ENCODE measurements at places on chromosomes 12 and 14.
A peak's percentile ranks its signal among the peaks of the same experiment; 100 is the strongest.

- DNase-seq = no peak
Measured at GRCh38 chr12:132305991-132306884, 23.2 kb downstream of the GALNT9 start.

- no peak for DNase-seq
Measured at GRCh38 chr14:72883961-72884360, 9.9 kb downstream of the DPF3 start.

DNA sequence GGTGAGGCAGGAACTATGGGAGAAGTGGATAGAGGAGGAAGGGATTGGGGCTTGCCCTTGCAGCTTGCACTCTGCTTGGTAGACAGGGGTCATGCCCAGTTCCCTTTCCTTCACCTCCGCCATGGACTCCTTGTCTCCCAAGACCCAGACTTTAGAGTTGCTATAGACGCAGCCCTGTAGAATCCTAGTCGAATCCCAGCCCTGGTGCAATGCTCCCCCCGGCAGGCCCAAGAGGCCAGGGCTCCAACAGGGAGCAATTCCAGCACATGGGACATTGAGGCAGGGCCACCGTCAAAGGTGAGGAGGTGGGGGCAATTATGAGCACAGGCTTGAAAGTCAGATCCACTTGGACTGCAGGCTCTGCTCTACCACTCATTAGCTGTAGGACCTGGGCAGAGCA is 29.5 kb upstream of the BCDIN3D start:
- no peak for DNase-seq

GRCh38 chr12:42812871-42813270 is 223.3 kb upstream of the PRICKLE1 start:
- DNase-seq = no peak

DNA sequence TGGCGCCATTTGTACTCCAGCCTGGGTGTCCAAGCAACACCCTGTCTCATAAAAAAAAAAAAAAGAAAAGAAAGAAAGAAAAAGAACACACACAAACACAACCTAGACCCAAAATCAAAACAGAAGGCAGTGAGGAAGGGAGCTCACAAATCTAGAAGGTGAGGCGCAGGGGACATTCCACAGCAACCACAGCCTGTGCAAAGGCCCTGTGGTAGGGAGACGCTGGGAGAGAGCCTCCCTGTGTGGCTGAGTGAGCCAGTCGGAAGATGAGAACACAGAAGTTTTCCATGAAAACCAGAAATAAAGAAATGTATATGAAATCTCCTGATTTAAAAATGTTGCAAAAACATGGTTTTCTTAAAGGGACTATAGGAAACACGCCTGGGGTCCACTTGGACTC is 44.6 kb downstream of the SCARB1 start:
- DNase-seq = no peak

DNA sequence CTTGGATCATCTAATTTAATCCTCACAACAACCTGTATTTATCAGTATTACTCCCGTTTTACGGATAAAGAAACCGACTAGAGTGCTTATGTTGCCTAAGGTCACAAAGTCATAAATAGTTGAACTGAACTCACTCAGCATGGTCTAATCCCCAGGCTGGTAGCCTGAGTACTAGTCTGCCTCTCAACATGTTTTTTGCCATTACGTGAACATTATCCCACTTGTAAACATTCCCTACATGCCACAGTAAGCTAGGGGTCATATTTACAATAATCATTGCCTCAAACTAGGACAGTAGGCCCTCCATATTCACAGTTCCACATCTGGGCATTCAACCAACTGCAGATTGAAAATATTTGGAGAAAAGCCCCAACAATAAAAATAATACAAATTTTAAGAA is 12.1 kb downstream of the SNRPF start:
- DNase-seq = no peak

DNA sequence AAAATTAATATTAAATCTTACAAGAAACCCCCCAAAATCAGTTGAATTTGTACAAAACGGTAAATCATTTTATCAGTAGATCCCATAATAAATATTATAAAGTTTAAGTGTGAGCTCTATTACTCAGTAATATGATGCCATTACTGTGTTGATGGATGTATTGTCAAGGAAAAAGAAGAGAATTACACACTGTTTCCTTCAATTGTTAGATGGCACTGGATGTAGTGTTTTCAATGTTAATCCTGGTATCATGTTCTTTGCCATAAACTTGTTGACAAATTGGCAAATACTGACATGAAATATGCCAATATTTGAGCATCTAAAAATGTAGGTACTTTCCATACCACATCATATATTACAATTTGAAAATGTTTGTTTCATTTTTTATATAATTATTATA is 101.6 kb downstream of the NTS start:
- no peak for DNase-seq

DNA sequence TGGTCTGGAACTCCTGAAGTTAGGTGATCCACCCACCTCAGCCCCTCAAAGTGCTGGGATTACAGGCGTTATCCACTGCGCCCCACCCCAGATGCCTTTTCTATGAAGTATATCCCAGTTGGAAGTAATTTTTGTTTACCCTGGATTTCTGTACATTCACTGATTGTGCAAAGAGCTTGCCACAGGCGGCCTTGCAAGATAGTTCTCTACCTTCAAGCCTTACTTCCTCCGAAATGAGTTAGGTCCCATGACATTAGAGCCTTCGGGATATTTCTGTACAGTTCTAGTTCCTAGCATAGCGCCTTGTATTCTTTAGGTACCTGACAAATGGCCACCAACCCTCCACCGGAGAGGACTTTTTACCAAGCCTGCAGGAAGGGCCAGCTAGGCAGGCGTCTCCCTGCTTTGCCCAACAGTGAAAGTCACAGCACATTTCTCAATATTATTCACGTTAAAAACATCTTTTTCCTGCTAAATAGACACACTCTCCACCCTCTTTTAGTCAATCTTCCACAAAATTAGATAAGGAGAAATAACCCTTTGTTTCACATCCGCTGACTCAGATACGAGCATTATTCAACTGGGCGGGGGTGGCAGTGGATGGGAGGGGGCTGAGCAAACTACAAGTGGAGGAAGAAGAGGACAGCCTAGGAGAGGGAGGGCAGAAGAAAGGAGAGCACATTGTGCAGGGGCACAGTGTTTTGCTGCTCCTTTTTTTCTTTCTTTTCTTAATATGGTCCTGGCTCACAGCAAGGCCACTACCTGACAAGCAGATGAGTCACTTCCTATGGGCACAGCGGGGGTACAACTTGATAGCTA is 40.0 kb upstream of the CAPRIN2 start:
- peak; percentile 40 for DNase-seq

DNA sequence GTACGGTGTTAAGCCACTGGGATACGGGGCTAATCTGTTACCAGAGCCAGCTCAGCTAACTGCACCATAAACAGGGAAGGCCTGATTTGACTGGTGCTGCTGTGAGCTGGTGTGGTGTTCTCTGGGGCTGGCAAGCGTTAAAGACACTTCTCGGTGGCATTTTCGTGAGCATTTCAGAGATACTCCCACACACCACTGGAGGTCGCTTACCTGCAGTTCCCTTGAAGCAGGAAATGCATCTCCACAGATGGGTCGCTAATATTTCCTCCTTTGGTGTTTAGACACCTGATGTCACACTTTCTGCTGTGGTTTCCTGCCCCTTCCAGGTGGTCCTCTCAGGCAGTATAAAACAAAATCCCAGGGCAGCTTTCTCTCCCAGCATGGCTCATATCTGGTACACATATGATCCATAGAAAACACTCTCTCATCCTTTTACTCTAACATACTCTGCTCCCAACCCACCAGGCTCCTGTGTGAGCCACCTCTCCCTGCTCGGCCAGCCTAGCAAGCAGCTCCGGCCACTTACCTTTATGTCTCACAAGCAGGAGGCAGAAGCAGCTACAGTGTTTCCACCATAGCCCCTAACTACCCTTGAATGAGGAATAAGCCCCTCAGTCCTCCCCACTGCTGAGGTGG is 129.9 kb upstream of the GRIN2B start:
- no peak for DNase-seq

- no peak for DNase-seq
Measured at GRCh38 chr12:42498549-42499247, 90.8 kb downstream of the PRICKLE1 start.

GRCh38 chr12:42156232-42156631 is 11.6 kb upstream of the GXYLT1 start:
- DNase-seq = no peak

DNA sequence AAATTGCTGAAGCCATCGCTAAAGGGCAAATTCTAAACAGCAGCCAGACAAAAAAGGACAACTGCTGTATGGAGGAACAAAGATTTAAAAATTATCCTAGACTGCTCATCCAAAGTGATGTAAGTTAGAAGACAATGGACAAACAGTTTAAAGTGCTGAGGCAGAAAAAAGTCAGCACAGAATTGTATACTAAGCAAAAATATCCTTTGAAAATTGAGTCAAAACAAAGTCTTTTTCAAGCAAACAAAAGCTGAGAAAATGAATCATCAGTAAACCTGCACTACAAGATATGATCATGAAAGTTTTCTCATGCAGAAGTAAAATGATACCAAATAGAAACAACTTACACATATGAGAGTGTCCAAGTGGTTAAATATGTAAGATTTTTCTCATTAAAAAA is 43.6 kb downstream of the EML5 start:
- DNase-seq = no peak

- no peak for DNase-seq
Measured at GRCh38 chr12:41605545-41606305, 417.6 kb downstream of the PDZRN4 start.

GRCh38 chr12:122834104-122834920 is 945 bp upstream of the HIP1R start:
- DNase-seq = no peak

DNA sequence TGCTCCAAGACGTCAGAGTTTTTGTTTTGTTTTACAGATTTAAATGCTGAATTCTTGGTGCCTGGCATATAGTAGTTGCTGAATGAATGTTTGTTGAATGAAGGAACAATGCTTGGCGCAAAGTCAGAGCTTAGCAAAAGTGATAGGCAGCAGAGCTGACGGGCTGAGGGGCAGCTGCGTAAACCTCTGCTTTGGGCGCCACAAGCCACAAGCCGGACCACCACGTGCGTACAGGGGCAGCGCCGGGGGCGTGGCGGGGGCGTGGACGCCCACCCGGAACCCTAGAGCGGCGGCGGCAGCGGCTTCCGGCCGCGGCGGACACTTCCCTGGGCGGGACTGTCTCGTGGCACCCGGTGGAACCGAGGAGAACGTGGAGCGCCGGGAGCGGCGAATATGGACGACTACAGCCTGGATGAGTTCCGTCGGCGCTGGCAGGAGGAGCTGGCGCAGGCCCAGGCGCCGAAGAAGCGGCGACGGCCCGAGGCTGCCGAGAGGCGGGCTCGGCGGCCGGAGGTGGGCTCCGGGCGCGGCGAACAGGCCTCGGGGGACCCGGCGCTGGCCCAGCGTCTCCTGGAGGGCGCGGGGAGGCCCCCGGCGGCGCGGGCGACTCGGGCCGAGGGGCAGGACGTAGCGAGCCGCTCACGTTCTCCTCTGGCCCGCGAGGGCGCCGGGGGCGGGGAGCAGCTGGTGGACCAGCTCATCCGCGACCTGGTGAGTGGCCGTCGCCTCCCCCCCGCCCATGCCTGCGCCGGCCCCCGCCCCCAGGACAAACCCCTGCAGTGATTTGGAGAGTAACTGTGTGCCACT is at the start of gene FBXW8:
Gene FBXW8 (plus strand): TSS at position 306 of the 807 bp plus-strand sequence. CDS start 88 bp downstream, at position 394.
- peak; percentile 40 for DNase-seq

- no peak for DNase-seq
Measured at GRCh38 chr14:21703357-21704326, 30.0 kb upstream of the OR4E1 start.

DNA sequence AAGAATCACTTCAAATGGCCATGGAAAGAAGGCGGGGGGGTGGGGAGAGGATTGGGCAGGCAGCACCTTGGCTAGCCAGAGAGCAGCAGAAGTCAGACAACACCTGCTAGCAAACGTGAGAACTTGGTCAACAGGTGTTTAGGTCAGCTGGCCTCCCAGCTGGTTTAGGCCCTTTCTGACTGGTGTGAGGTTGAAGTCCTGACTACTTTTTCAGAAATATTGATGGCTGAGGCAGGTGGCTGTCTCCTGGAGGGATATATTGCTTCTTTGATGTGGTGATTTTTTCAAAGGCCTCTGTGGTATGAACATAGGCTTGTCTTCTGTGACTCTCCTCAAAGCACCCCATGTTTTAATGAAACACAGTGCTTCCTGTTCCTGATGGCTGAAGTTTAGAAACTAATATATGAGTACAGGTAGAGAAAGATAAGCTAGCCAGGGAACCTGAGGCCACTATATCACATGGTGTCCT is 238.2 kb upstream of the SSTR1 start:
- DNase-seq = no peak

DNA sequence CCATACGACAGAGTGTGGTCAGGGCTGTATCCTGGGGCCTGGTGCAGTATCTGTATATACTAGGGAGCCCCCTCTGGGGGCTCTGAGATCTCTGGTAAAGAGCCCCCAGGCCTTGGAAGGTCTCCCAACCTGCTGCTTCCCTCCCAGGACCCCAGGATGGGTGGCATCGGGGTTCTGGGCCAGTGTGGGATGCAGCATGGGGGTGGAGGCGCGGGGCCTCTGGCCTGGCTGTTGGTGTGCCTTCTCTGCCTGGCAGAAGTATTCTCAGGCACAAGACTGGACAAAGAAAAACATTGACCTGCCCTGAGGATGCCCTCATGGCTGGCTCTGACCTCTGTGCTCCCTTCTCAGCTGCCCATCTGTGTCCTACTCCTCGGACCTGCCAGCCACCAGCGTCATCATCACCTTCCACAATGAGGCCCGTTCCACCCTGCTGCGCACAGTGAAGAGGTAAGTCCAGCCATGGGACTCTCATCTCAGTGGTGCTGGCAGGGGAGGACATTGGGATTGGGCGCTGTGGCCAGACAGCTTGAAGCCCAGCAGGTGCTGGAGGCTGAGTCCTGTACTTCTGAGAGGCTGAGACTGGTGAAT is 64.5 kb downstream of the GALNT16 start:
- DNase-seq = no peak

- DNase-seq = no peak
Measured at GRCh38 chr14:79961197-79961596, 250.1 kb downstream of the DIO2 start.

DNA sequence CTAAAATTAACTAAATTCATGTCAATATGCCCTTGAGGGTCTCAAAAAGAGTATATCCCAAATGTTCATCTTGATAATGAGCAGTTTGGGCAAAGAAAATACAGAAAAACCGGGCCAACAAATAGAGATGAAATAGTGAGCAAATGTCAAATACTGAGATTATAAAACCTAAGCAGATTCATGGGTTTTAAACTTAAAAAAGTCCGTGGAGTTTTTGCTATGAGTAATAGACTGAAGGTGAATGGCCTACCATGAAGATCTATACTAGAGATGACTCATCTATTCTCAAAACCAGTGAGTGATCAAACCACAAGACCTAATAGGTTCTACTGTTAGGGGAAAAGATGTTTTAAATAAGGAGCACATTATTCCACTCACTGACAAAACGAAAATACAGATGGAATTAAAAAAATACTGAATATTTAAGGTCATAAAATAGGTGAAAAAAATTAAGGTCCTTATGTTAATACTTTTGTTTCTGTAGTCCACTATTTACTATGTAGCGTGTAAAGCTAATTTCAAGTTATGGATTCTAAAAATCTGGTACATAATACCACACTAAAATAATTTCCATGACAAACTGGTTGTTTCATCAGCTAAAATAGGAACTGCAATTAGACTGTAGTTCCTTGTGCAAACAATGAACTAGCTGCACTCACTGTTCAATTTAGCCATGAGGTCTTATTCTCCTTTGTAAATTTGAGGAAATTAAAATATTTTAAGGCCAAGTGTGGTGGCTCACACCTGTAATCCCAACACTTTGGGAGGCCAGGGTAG is 5.0 kb downstream of the HNRNPC start:
- DNase-seq = peak; percentile 58

GRCh38 chr12:91202390-91202789 is 19.8 kb upstream of the DCN start:
- no peak for DNase-seq
